ENCODE measurements at places on chromosomes 7 and 10. TPM values are rescaled to one million over a fixed set of nuclear protein-coding genes. Genes with fewer than 3 reads are reported as not detected.

FIS1 gene
- total RNA-seq = 354 TPM

NUTM2E gene
- total RNA-seq = not detected

CPED1 gene
- total RNA-seq = 4.8 TPM

CLDN15 gene
- total RNA-seq = 0.87 TPM

VPS37D gene
- total RNA-seq = 0.68 TPM

C10orf105 gene
- not detected for total RNA-seq

ADAM22 gene
- total RNA-seq = 0.31 TPM

ZNF425 gene
- total RNA-seq = 1.4 TPM

DNA sequence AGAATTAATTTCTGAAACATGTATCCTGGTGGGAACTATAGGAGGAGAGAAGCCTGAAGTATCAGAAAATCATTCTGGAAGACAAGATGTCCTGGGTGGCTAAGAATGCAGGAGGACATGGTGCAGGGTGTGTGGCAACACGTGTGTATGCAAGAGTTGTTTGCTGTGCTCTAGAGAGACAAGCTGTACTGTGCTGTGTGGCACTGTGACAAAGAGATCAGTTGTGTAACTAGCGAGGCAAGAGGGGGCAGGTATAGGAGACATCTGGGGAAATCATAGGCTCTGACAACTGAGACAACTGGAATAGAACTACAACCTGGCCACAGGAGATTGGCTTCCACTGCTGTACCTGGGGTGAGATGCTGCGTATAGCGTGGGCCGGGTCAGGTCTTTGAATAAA lies 9.3 kb downstream of the ITGA8 start:
- H3K4me1 ChIP-seq = no peaks in the 10 kb centered on the region
- peak overlapping the region; percentile 43 for H3K27ac ChIP-seq
- no peaks in the 10 kb centered on the region for H3K36me3 ChIP-seq

DNA sequence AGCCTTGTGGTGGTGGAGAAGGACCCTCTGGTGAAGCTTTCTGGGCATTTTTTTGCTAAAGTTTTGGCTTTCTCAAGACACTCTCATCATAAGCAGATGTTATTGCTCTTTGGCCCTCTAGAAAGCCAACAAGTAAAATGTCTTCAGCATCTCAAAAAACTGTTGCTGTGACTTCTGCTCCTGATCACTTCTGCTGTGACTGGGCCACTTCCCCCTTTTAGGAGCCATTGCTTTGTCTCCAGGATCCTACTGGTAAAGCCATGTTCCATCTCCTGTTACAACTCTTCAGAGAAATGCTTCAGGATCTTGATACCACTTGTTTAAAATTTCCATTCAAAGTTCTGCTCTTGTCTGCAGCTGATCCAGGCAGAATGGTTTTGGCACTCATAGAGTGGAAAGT lies 10.9 kb downstream of the PARP12 start:
- H3K4me1 ChIP-seq = no peaks in the 10 kb centered on the region
- no peaks in the 10 kb centered on the region for H3K36me3 ChIP-seq
- no peak overlapping the region for H3K27ac ChIP-seq
- H3K27me3 ChIP-seq = no peaks in the 10 kb centered on the region
- no peak overlapping the region for H3K4me3 ChIP-seq
- no peak for DNase-seq

- H3K27ac ChIP-seq = no peak overlapping the region
- H3K4me3 ChIP-seq = no peak overlapping the region
- peaks cover 5% of the 10 kb centered on the region for H3K27me3 ChIP-seq
Observed at GRCh38 chr10:76141376-76141775, 710.0 kb downstream of the LRMDA start.

GRCh38 chr10:96478355-96478754 lies 35.4 kb downstream of the TLL2 start:
- H3K27me3 ChIP-seq = no peaks in the 10 kb centered on the region

DNA sequence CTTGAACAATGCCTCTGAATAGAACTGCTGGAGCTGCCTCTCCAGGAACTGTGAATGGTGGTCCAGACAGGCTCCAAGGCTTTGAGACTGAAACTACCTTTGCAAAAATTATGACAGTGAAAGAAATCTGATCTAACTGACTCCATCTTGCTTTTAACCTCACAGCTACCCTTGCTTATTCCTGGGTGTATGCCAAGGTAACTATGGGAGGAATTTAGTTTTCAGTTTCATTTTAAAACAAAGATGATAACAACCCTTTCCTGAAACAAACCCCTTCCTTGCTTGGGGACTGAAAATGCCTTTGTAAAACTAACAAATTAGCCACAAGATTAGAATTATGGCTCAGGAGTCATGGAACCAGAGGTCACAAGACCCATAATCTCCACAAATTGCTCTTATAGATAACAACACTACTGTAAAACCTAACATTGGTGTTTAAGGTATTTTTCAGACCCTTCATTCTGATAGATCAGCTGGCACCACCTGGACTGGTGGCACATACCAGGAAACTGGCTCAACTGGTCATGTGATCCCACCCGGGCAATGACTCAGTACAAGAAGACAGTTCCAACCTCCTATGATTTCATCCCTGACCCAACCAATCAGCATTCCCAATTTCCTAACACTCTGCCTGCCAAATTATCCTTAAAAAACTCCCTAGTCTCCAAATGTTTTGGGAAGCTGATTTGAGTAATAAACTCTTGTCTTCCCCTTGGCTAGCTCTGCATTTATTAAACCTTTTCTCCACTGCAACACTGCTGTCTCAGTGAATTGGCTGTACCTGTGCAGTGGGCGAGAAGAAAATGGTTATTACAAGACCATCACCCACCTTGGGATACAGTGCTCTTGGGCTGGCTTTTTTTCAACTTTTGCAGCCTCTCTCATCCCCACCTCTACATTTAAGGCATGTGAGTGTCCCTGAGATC lies 608.1 kb downstream of the TYW1 start:
- H3K36me3 ChIP-seq = no peaks in the 10 kb centered on the region
- no peak overlapping the region for H3K27ac ChIP-seq
- no peak overlapping the region for H3K4me3 ChIP-seq

DNA sequence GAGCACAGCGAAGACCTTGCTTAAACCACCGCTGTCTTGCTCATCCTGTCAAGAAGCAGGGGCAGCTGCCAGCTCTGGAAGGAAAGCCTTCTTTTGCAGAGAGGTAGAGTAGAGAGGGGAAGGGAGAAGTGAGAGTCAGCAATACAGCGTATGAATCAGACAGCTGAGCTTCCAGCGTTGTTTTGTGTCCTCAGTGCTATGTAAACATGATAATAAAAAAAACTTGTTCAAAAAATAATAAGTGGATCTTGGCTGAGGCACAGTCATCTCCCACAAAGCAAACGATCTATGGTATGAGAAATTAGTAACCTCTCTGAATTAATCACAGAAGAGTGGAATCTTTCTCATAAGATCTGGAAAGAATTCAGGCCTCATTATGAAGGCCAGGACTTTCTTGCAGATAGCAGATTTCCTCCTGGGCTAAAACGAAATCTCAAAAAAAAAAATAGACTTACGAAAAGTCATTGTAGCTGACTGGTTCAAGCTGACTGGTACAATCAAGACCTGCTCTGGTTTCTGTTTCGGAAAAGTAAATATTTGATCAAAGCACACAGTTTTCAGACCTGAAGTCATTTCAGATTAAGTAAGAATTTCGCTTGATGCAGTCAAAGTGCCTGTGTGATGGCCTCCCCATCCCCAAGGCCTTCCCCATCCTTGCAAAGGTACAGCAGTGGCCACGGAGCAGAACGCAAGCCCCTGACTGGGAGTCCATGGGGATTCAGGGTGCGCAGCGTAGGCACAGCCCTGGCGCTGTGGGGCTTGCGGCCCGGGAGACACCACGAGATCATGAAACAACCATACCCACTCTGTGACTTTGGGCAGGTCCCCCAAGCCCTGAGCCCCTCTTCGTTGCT lies 29.4 kb downstream of the CHST15 start:
- no peaks in the 10 kb centered on the region for H3K27me3 ChIP-seq
- no peaks in the 10 kb centered on the region for H3K36me3 ChIP-seq
- no peak for DNase-seq

DNA sequence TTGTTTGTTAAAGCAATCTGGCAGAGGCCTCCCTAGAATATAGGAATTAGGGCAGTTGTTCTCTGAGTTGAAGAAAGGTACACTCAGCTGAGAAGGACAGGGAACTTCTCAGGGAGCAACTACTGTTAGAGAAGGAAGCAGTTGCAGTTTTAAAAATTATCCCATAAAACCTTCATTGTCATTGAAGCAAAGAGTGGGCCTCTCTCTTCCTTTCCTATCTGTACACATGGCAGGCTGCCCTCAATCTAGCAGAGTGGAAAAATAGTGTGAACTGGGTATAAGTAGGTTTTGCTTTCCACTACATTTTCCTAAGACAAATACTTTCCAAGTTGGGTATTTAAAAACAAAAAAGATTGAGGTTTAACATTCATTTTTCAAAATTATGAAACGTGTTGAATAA lies 236.7 kb upstream of the KLF14 start:
- peaks cover 32% of the 10 kb centered on the region for H3K36me3 ChIP-seq
- H3K27ac ChIP-seq = peak overlapping the region; percentile 18
- no peak for DNase-seq
- H3K4me1 ChIP-seq = peaks cover 25% of the 10 kb centered on the region
- H3K4me3 ChIP-seq = no peak overlapping the region

- no peaks in the 10 kb centered on the region for H3K36me3 ChIP-seq
- H3K27ac ChIP-seq = no peak overlapping the region
- H3K4me3 ChIP-seq = no peak overlapping the region
- no peaks in the 10 kb centered on the region for H3K4me1 ChIP-seq
- no peaks in the 10 kb centered on the region for H3K27me3 ChIP-seq
Observed at GRCh38 chr7:84228526-84228925, 33.9 kb upstream of the SEMA3A start.

DNA sequence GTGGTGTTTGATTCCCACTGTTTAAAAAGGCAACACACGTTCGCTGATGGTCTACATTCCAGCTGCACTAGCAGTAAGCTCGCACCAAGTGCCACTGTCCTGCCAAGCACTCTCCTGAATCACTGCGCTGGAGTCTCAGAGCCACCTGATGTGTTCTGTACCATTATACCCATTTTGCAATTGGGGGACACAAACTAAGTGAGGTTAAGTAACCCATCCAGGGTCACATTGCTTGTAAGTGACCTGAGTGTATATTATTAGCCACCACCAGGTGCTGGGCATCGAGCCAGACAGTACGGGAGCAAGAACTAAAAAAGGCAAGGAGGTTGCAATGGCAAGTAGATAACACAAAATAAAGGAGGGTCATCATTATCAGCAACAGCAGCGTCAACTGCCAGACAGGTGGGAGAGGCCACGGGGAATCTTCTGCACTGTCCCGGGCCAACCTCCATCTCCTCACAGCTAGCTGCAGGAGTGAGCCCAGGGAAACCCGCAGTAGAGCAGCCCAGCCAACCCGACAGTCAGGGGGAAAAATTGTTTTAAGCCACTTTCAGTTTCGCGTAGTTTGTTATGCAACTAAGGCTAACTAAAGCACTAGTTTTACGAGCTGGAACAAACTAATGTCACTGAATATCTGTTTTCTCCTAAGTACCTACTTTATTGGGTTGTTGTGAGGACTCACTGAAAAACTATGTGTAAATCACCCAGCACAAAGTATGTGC lies 712 bp upstream of the CPVL start:
- H3K27ac ChIP-seq = peak overlapping the region; percentile 69
- peak overlapping the region; percentile 53 for H3K4me3 ChIP-seq
- H3K27me3 ChIP-seq = no peaks in the 10 kb centered on the region
- H3K4me1 ChIP-seq = peaks cover 13% of the 10 kb centered on the region
- H3K36me3 ChIP-seq = no peaks in the 10 kb centered on the region
- DNase-seq = peak; percentile 47

- H3K4me3 ChIP-seq = no peak overlapping the region
- H3K4me1 ChIP-seq = peaks cover 43% of the 10 kb centered on the region
- H3K36me3 ChIP-seq = no peaks in the 10 kb centered on the region
- no peaks in the 10 kb centered on the region for H3K27me3 ChIP-seq
- no peak for DNase-seq
Observed at GRCh38 chr7:155729847-155730246, 82.4 kb downstream of the SHH start.

DNA sequence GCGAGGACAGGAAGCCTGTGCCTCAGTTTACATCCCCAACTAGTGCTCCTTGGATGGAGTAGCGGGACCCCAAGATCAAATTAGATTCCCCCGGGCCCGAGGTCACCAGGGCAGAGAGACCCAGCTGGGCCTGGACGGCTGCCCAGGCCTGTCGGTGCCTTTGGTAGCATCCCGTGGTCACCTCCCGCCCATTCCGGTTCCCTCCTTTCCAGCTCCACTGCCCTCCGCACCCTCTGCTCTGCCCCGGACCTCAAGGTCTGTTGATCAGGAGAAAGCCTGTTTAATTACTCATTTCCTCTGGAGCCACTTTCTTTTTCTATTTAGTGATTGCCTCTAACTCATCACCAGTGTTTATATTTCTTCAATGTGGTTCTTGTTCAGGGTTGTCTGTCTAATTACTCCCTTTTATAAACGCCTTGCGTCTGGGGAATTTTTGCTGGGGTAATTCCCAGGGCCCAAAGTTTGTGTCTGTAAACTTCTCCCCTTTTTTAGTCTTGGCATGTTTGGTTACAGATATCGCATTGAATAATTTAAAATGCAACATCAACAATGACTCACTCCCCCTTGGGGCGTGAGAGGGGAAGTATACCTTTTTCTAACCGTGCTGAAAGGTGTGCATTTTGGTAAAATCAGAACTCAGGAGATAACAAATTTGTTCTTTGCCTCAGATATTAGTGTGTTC lies 1.9 kb downstream of the FOXK1 start:
- H3K4me3 ChIP-seq = peak overlapping the region; percentile 80
- no peaks in the 10 kb centered on the region for H3K27me3 ChIP-seq
- no peaks in the 10 kb centered on the region for H3K36me3 ChIP-seq
- H3K4me1 ChIP-seq = peaks cover 22% of the 10 kb centered on the region

DNA sequence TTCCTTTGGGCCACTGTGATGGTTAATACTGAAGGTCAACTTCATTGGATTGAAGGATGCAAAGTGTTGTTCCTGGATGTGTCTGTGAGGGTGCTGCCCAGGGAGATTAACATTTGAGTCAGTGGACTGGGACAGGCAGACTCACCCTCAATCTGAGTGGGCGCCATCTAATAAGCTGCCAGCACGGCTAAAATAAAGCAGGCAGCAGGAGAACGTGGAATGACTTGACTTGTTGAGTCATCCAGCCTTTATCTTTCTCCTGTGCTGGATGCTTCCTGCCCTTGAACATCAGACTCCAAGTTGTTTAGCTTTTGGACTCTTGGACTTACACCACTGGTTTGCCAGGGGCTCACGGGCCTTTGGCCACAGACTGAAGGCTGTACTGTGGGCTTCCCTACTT lies 1046.9 kb downstream of the TYW1 start:
- no peaks in the 10 kb centered on the region for H3K36me3 ChIP-seq
- no peaks in the 10 kb centered on the region for H3K4me1 ChIP-seq
- no peak for DNase-seq
- H3K27ac ChIP-seq = no peak overlapping the region

DNA sequence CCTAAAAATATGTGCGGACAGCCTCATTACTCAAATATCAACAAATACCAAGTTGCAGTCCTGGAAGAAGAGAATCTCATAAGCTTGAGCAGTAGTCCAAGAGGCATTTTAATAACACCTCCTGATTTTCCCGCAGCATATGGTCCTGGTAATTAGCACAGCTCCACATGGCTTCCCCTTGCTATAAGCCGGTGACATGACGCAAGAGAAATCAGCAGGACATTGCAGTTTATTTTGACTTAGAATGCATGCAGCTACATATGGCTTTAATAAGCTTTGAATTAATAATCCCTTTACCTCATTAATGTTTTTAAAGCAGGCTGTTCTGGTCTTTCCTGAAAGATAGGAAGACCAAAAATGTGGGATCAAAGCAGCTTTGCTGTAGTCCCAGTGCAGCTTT lies 137.6 kb downstream of the RAMP3 start:
- H3K4me3 ChIP-seq = no peak overlapping the region
- no peaks in the 10 kb centered on the region for H3K4me1 ChIP-seq
- DNase-seq = no peak

- no peak for DNase-seq
- H3K4me3 ChIP-seq = no peak overlapping the region
- H3K27ac ChIP-seq = no peak overlapping the region
- H3K27me3 ChIP-seq = no peaks in the 10 kb centered on the region
- H3K36me3 ChIP-seq = no peaks in the 10 kb centered on the region
Observed at GRCh38 chr7:120033114-120033513, 239.9 kb upstream of the KCND2 start.

All from gastrocnemius medialis (tissue), 4 donors.